Sigmoid colon (tissue), 7 donors: ENCODE measurements at places on chromosomes 4 and X. TPM values are rescaled to one million over a fixed set of nuclear protein-coding genes. Genes with fewer than 3 reads are reported as not detected.

- DNase-seq, result no peak
- no peaks in the 10 kb centered on the region for H3K27me3 ChIP-seq
- peaks cover 46% of the 10 kb centered on the region for H3K4me1 ChIP-seq
- no peaks in the 10 kb centered on the region for H3K36me3 ChIP-seq
These were observed 6.8 kb downstream of the PDS5A start for GRCh38 chr4:39970671-39971640.

PROM1 gene
- 1.8 TPM for total RNA-seq

DNA sequence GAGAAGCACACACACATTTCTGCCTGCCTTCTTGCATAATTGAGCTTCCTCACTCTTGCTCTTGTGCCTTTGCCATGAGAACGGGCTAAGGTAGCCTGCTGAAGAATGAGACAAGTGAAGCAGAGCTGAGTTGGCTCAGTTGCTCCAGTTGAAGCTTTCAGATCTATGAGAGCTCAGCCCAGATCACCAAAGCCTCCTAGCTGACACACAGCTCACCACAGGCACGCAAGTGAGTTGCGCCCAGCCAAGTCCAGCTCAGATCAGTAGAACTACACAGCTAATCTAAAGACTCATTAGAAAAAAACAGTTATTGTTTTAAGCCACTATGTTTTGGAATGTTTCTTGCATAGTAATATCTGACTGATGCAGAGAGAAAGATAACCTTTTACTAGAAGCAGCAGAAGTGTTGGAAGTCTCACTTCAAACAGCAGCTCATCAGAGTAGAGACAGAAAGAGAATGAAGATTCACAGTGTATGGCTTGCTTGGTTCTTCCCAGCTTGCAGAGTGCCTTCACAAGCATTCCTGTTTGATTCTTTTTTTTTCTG, 362.4 kb downstream of the MID1IP1 start:
- H3K27me3 ChIP-seq, result no peaks in the 10 kb centered on the region
- no peaks in the 10 kb centered on the region for H3K36me3 ChIP-seq
- no peaks in the 10 kb centered on the region for H3K4me1 ChIP-seq
- H3K27ac ChIP-seq, result no peak overlapping the region

GRCh38 chrX:96551322-96551872, 133.2 kb upstream of the DIAPH2 start:
- no peak overlapping the region for H3K4me3 ChIP-seq
- H3K4me1 ChIP-seq, result peaks cover 1% of the 10 kb centered on the region
- no peak for DNase-seq
- H3K36me3 ChIP-seq, result no peaks in the 10 kb centered on the region

DNA sequence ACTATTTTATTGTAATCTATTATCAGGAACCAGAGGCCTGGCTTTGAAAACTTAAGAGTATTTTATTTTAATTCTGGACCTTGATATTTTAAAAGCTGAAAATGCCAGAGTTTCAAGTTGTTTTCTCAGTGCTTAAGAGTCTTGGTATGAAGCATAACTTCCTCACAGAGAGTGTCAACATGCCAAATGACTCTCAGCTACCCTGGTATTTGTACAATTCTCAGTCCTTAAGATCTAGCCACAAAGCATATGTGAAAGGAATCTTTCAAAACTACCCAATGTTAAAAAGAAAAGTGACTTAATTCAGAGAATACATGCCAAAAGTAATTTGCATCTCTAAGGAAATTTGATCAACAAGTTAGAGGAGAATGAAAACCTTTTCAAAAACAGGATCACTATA, 171.9 kb downstream of the DKK2 start:
- no peaks in the 10 kb centered on the region for H3K4me1 ChIP-seq
- DNase-seq, result no peak
- no peak overlapping the region for H3K27ac ChIP-seq
- no peaks in the 10 kb centered on the region for H3K27me3 ChIP-seq
- no peaks in the 10 kb centered on the region for H3K36me3 ChIP-seq
- H3K4me3 ChIP-seq, result no peak overlapping the region

- peak; percentile 85 for DNase-seq
- H3K27ac ChIP-seq, result no peak overlapping the region
- no peak overlapping the region for H3K4me3 ChIP-seq
- no peaks in the 10 kb centered on the region for H3K4me1 ChIP-seq
- H3K36me3 ChIP-seq, result no peaks in the 10 kb centered on the region
These were observed 43.1 kb upstream of the GPR78 start for GRCh38 chr4:8537041-8537461.

GRCh38 chrX:19814240-19814639, 73.2 kb downstream of the SH3KBP1 start:
- no peaks in the 10 kb centered on the region for H3K4me1 ChIP-seq
- no peaks in the 10 kb centered on the region for H3K27me3 ChIP-seq
- no peak for DNase-seq

C1QTNF7 gene
- total RNA-seq, result 36.8 TPM

- no peaks in the 10 kb centered on the region for H3K36me3 ChIP-seq
- H3K27me3 ChIP-seq, result no peaks in the 10 kb centered on the region
- no peaks in the 10 kb centered on the region for H3K4me1 ChIP-seq
- no peak overlapping the region for H3K27ac ChIP-seq
- DNase-seq, result no peak
These were observed 27.9 kb downstream of the NKX3-2 start for GRCh38 chr4:13516315-13516860.

GAGE12E gene
- not detected for total RNA-seq

MTTP gene
- 5.1 TPM for total RNA-seq

GRCh38 chr4:1038948-1039492, 27.6 kb downstream of the FGFRL1 start:
- peaks cover 26% of the 10 kb centered on the region for H3K27me3 ChIP-seq
- DNase-seq, result no peak
- H3K4me3 ChIP-seq, result no peak overlapping the region
- no peak overlapping the region for H3K27ac ChIP-seq
- H3K36me3 ChIP-seq, result no peaks in the 10 kb centered on the region

WDFY3 gene
- 75.6 TPM for total RNA-seq

DNA sequence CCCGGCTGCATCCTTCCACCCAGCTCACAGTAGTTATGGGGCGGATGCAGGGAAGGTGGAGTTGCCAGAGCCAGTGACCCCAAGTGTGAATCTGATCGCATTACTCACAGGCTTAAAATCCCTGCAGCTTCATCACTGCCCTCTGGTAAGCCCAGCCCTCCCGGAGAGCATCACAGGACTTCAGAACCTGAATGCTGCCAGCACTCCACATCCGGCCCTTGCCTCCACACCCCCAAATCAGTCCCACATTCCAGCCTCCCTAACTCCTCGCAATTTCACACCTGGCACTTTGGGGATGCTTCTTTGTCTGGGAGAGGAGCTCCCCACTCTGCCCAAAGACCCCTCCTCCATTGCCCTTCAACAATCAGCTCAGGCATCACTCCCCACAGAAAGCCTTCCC, 15.6 kb downstream of the RASL11B start:
- H3K36me3 ChIP-seq, result no peaks in the 10 kb centered on the region
- H3K27me3 ChIP-seq, result no peaks in the 10 kb centered on the region
- no peak overlapping the region for H3K27ac ChIP-seq

DNA sequence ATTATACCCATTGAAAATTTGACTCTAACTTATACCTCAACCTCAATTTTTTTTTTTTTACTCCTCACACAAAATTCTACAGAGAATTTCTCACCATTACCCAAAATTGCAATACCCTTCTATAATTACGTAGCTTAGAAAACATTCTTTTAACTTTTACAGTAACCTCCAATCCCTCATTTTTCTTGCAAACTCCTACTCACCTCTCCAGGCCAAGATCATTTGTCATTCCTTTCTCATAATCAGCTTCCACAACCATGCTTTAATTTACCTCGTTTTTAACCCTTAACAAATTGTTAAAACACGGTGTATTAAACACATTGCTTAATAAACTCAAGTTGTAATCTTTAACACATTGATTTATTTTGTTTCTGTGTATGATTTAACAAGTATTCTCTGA, 289.7 kb upstream of the TRAM1L1 start:
- no peaks in the 10 kb centered on the region for H3K4me1 ChIP-seq
- H3K27me3 ChIP-seq, result no peaks in the 10 kb centered on the region

- H3K4me3 ChIP-seq, result no peak overlapping the region
- DNase-seq, result no peak
- H3K36me3 ChIP-seq, result no peaks in the 10 kb centered on the region
- no peak overlapping the region for H3K27ac ChIP-seq
- no peaks in the 10 kb centered on the region for H3K4me1 ChIP-seq
These were observed 744.6 kb upstream of the IGFBP7 start for GRCh38 chr4:57854748-57855147.

ETDA gene
- not detected for total RNA-seq
